GM12878 (cell line): ENCODE measurements at places on chromosomes 2 and 18. TPM values are rescaled to one million over a fixed set of nuclear protein-coding genes. Genes with fewer than 3 reads are reported as not detected.

- H3K4me1 ChIP-seq: no peaks in the 10 kb centered on the region
- no peak for DNase-seq
- H3K27me3 ChIP-seq: no peaks in the 10 kb centered on the region
- peaks cover 4% of the 10 kb centered on the region for H3K36me3 ChIP-seq
- H3K27ac ChIP-seq: no peak overlapping the region
Measured at GRCh38 chr2:3214806-3215404, 162.7 kb downstream of the EIPR1 start.

- no peak overlapping the region for H3K27ac ChIP-seq
- H3K27me3 ChIP-seq: no peaks in the 10 kb centered on the region
- no peaks in the 10 kb centered on the region for H3K36me3 ChIP-seq
- H3K4me1 ChIP-seq: no peaks in the 10 kb centered on the region
Measured at GRCh38 chr2:236001854-236002253, 166.3 kb downstream of the GBX2 start.

- no peak overlapping the region for H3K4me3 ChIP-seq
- no peak overlapping the region for H3K27ac ChIP-seq
- no peaks in the 10 kb centered on the region for H3K27me3 ChIP-seq
- H3K4me1 ChIP-seq: no peaks in the 10 kb centered on the region; the same call in 1 of the 2 replicates
- DNase-seq: no peak
Measured at GRCh38 chr2:30254685-30255001, 23.3 kb downstream of the LBH start.

- H3K4me3 ChIP-seq: 0 out of 2 replicates have a peak overlapping the region, but pooled peaks have one; percentile 27
- H3K4me1 ChIP-seq: peaks cover 35% of the 10 kb centered on the region
- no peak for DNase-seq
- no peaks in the 10 kb centered on the region; the same call in 1 of the 2 replicates for H3K36me3 ChIP-seq
Measured at GRCh38 chr2:105749583-105750400, 5.1 kb downstream of the NCK2 start.

DNA sequence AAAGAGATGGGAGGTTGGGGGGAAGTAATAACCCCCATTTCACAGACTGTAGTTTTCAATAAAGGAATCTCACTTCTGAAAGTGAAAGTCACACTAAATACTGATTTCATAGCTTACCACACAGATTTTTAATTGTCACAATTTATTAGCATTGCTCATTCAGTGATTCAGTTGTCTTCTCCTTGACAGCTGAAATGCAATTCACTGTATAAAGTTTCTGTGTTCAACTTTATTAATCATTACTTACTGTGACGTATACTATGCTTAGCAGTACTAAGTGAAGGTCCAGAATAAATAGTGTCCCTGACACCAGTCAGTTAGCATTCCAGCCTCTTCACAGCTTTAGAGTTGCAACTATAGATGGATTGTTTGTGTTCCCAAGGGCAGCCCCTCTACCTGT, 324.1 kb upstream of the CRIM1 start:
- no peaks in the 10 kb centered on the region for H3K36me3 ChIP-seq
- no peaks in the 10 kb centered on the region for H3K27me3 ChIP-seq
- no peaks in the 10 kb centered on the region for H3K4me1 ChIP-seq
- no peak for DNase-seq

DNA sequence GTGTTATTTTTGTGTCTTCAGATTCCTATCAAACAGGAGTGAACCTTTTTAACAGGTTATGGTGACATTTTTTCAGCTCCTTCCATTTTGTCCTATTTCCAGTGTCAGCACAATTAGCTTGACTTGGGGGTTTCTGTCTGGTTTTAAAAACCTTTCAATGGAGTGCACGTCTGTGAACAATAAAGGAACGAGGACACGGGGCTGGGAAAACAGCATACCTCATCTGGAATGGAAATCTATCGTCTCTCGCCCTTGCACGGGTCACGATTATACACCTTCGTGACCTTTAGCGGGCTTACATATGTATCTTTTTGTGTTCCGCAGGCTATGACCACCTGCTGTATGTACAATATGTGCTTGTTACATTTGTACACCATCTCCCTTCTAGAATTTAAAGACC, 2.3 kb upstream of the ZNF532 start:
- H3K4me1 ChIP-seq: no peaks in the 10 kb centered on the region
- no peak for DNase-seq
- 0 out of 2 replicates have a peak overlapping the region, but pooled peaks have one; percentile 46 for H3K4me3 ChIP-seq
- H3K27me3 ChIP-seq: peaks cover 2% of the 10 kb centered on the region
- H3K27ac ChIP-seq: no peak overlapping the region
- H3K36me3 ChIP-seq: no peaks in the 10 kb centered on the region

DNA sequence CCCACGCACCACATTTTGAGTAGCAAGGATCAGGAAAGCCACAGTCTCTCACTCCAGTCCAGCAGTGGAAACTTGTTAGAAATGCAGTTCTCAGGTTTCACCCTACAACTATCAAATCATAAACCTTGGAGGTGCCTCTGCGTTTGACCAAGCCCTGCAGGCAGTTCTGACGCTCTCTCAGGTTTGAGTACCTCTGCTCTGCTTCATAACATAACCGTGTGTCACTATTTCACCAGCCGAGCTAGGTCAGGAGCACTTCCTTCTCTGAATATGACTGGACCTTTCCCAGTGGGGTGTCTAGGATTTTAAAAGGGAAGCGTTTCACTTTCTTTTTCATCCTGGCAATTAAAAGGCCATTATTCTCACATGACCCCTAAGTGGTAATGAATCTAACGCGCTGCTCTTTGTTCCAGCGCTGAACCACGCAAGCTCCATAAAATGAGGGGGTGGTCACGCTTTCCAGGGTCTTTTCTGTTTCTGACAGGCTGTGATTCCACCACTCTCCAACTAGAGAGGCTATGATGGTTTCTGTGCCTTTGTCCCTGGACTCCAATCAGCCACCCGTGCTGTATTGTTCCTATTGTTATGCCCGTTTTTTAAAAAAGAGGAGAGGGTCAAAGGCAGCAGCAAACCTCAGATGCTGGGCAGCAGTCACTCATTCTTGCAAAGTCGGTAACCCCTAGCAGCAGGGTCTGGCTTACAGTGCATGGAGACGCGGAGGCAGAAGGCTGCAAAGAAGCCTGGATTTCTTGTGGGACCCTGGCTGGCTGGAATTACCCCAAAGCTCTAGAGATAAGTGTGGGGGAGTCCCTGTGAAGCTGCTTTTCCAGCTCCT, 75.2 kb upstream of the CTNNA2 start:
- no peak for DNase-seq
- H3K4me1 ChIP-seq: no peaks in the 10 kb centered on the region
- no peaks in the 10 kb centered on the region for H3K36me3 ChIP-seq
- no peaks in the 10 kb centered on the region for H3K27me3 ChIP-seq
- no peak overlapping the region for H3K27ac ChIP-seq

DNA sequence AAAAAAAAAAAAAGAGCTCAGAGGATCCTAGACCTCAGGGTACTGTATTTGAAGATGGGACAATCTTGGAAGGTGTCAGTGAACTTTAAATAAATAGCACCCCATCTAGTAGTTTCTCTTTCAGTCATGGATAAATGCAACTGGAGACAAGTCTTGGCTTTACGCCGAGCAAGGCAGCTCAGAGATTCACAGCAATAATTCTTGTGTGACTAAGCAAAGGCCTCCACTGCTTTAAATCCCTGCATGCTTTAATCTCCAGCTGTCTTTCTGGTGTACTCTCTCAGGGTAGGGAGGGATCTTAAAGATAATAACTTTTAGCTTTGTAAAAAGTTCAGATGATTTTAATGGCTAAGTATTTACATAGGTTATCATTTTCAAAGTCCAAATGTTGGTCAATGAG, 36.3 kb downstream of the NRXN1 start:
- DNase-seq: no peak
- no peaks in the 10 kb centered on the region for H3K36me3 ChIP-seq
- no peaks in the 10 kb centered on the region for H3K27me3 ChIP-seq
- H3K27ac ChIP-seq: no peak overlapping the region
- H3K4me1 ChIP-seq: no peaks in the 10 kb centered on the region

DNA sequence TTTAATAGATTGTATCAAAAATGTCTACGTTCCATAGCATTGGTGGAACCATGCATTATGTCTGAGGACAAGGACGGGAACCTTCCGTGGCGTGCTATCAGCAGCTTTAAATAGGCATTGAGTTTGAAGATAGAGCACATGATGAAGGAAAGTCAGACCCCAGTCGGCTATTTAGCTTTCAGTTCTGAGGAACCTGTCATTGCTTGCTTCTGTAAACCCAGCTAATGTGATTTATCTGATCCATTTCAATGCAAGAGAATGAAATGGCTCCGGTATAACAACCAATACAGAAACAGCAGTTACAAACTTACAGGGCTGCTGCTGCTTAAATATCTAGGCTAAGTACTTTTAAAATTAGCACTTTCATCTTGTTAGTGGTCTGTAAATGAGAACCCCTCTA, 503.3 kb downstream of the RNF144A start:
- H3K4me1 ChIP-seq: no peaks in the 10 kb centered on the region
- H3K27ac ChIP-seq: no peak overlapping the region
- no peak overlapping the region for H3K4me3 ChIP-seq
- no peaks in the 10 kb centered on the region for H3K36me3 ChIP-seq
- no peak for DNase-seq
- no peaks in the 10 kb centered on the region for H3K27me3 ChIP-seq

GRCh38 chr2:235005603-235006259, 53.9 kb downstream of the SH3BP4 start:
- no peak overlapping the region for H3K4me3 ChIP-seq
- no peaks in the 10 kb centered on the region for H3K27me3 ChIP-seq
- DNase-seq: no peak
- H3K36me3 ChIP-seq: no peaks in the 10 kb centered on the region
- no peak overlapping the region for H3K27ac ChIP-seq

DNA sequence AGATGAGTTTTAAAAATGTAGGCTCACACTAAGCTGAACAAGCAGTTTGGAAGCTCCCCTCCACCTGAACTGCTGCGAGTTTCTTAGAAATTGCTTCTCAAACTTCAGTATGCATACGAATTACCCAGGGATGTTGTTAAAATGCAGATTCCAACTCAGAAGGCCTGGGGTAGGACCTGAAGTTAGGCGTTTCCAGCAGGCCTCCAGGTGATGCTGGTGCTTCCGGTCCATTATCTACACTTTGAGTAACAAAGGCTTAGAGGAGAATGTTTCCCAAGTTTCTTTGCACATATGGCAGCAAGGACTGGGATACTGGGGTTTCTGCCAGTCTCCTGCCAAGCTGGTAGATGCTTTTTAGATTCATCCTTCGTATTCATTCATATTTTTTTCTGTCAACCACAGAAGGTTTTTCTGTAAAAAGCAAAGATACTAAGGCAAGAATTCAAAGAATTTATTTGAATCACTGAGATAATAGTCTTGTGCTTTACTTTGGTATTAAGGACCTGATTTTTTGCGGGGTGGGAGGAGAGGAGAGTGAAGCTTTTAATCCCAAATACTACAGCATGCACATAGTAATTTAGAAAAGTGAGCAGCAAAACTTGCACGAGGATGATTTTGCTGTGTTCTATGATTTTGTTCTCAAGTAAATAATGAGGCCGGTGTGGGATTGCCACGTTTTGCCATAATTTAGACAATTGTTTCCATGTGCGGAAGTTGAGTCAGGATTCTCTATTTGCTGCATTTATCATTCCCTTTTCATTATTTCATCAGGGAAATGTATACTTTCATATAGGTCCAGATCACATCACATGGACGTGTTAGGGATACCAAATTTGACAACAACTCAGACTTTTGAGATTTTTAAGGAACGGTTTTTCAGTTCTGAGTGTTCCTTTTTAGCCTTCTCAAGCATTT, 137.6 kb upstream of the SPATS2L start:
- no peaks in the 10 kb centered on the region for H3K4me1 ChIP-seq
- no peak overlapping the region for H3K4me3 ChIP-seq
- DNase-seq: no peak
- no peak overlapping the region for H3K27ac ChIP-seq

Gene VWA3B
- total RNA-seq: not detected in 2 replicates

Gene CHRND
- not detected in 2 replicates for total RNA-seq
